ENCODE measurements at places on chromosomes 5 and 9. TPM values are rescaled to one million over a fixed set of nuclear protein-coding genes. Genes with fewer than 3 reads are reported as not detected.

DNA sequence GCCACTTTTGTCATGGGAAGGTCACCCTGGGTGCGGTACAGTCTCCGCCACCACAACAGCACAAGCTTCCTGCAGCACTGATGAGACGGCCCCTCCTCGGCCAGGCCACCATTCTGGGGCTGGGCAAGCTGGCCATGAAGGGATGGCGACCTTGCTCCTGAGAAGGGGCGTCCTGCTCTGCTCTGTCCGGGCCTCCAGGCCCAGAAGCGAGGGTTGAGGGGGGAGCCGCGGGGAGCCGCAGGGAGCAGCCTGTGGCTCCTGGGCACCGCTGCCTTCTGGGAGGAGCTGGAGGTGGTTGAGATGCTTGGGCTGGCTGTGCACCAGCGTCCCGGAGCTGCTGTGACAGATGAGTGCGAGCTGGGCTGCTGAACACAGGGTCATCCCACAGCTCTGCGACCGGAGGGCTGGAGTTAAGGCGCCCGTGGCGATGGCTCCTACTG is 84.3 kb upstream of the RAPGEF1 start:
- H3K27ac ChIP-seq, result no peak overlapping the region
- H3K4me3 ChIP-seq, result no peak overlapping the region
- no peak for DNase-seq

DNA sequence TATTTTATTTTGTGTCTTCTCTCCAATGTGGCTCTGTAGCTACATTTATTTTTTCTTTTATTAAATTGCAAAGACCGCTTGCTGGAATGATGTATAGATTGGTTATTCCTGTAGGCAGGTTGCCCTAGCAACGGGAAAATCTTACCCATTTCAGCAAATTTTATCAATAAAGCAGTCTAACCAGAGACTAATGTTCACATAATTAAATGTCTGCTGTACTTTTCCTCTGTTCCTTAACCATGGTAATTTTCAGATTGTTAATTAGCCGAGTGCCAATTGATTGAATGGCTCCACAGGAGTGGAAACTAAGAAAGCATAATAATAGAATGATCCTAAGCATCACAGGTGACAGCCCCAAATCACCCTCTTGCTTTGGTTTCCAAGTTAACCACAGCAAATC is 134.8 kb downstream of the BASP1 start:
- no peak for DNase-seq
- no peaks in the 10 kb centered on the region for H3K4me1 ChIP-seq
- H3K4me3 ChIP-seq, result no peak overlapping the region
- no peak overlapping the region for H3K27ac ChIP-seq
- H3K27me3 ChIP-seq, result no peaks in the 10 kb centered on the region
- H3K36me3 ChIP-seq, result no peaks in the 10 kb centered on the region

DNA sequence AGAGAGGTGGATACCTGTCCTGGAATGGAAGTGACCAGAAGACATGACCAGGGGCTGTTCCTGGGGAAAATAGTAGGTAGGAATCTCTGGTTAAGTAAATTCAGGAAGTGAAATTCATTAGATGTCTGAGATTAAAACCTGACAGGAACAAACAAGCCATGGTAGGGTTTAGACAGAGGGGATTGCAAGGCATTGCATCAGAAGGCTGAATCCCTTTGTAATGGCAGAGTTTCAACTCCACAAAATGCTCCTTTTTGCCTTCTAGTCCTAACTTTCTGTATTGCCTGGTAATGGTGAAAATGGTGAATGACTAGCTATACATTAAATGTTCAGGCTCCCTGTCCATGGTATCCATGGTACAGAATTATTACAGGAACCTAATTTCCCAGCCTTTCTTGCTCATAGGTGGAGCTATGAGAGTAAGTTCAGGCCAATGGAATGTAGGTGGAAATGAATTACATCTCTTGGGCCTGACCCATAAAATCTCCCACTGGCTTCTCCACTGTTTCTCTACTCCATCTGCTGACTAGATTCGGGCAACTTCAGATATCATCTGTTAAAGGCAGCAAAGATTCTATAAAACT is 113.4 kb upstream of the CNTLN start:
- H3K27me3 ChIP-seq, result no peaks in the 10 kb centered on the region
- no peaks in the 10 kb centered on the region for H3K4me1 ChIP-seq
- no peak overlapping the region for H3K4me3 ChIP-seq
- H3K36me3 ChIP-seq, result no peaks in the 10 kb centered on the region

DNA sequence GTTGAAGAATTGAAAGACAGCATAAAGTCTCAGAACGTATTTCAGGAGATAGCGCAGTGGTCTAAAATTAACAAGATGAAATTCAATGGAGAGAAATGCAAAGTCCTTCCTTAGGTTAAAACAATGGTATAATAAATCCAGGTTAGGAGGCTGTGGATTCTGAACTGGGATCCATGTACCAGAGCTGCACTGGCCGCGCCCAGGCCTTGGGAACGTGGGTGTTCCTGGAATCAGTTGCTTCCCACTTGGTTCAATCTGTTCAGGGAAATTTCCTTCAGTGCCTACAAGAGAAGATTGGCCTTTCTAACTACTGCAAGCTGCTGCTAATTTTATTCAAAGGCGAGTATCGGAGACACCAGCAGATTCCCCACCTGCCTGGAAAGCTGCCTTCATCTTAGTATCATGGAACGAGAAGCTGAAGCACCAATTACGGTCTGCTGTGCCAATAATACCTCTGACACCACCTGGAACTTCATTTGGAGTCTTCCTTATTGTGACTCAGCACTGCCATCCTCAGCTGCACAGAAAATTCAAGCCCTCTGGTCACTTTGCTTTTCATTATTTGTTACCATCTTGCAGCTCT is 14.3 kb upstream of the CTNND2 start:
- no peak overlapping the region for H3K27ac ChIP-seq
- no peaks in the 10 kb centered on the region for H3K36me3 ChIP-seq
- H3K4me1 ChIP-seq, result no peaks in the 10 kb centered on the region
- H3K27me3 ChIP-seq, result no peaks in the 10 kb centered on the region

DNA sequence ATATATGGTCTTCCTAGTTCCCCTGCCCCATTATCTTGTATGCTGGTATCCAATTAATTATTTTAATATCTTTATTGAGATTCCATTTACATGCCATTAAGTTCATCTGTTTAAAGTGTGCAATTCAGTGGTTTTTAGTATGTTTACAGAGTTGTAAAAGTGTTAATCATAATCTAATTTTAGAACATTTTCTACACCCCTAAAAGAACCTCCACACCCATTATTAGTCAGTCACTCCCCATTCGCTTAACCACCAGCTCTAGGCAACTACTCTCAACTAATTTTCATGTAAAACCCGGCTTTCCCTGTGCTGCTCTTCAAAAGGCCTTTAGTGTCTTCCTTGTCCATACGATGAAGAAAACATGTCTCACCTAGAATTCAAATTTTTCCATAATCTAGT is 20.8 kb upstream of the CAVIN4 start:
- H3K27me3 ChIP-seq, result no peaks in the 10 kb centered on the region
- H3K4me1 ChIP-seq, result no peaks in the 10 kb centered on the region
- no peak for DNase-seq
- H3K4me3 ChIP-seq, result no peak overlapping the region
- no peaks in the 10 kb centered on the region for H3K36me3 ChIP-seq

DNA sequence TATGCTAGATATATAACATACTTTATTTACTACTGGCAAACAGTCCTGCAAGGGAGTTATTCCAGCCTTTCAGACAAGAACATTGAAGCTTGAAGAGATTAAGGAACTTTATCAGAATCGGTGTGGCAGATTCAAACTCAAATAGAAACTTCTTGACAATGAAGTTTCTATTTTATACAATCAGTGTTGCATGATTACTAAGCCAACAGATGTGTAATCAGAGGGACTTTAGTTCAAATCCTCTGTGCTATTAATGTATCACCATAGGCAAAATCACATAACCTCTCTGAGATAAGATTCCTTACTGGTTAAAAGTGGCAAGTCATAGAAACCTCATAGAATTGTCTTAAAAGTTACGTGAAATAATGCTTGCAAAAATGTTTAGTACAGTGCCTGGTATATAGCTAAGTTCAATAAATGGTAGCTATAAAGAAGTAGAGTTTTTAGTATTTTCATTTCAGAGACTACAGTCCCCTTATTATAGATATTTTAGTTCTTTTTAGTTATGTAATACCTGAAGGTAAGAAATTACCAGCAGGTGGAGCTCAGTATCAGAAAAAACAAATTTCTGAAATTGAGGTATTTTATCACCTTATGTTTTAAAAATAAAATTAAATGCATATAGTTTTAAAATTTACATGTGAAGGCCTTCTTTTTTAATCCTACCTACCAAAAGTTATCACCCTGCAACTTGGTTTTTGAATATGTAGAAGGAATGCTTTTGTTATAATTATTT is 172.1 kb downstream of the FER start:
- no peaks in the 10 kb centered on the region for H3K4me1 ChIP-seq
- no peaks in the 10 kb centered on the region for H3K36me3 ChIP-seq
- DNase-seq, result peak; percentile 23
- no peak overlapping the region for H3K4me3 ChIP-seq
- H3K27ac ChIP-seq, result no peak overlapping the region
- no peaks in the 10 kb centered on the region for H3K27me3 ChIP-seq

DNA sequence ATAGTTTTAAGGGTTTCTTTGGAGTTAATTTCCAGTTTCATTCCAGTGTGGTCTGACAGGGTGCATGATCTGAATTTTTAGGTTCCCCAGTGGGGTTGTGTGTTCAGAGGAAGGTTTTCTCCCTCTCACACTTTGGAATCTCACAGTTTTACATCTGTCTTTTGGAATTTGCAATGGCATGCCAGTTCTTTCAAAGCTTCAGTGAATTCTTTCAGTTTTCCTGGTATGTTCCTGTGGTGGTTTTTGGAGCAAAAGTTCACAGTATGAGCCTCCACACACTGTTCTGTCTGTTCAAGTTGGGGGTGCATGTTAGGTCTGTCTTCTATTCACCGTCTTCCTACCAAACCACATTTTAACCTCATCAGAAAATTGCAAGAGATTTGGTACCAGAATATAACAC is 624.2 kb downstream of the KCTD16 start:
- H3K27ac ChIP-seq, result no peak overlapping the region
- no peaks in the 10 kb centered on the region for H3K4me1 ChIP-seq
- H3K36me3 ChIP-seq, result no peaks in the 10 kb centered on the region
- H3K27me3 ChIP-seq, result no peaks in the 10 kb centered on the region

- no peak overlapping the region for H3K4me3 ChIP-seq
- H3K27me3 ChIP-seq, result no peaks in the 10 kb centered on the region
These were observed 297.5 kb upstream of the GRIN3A start for GRCh38 chr9:102035929-102036328.

DNA sequence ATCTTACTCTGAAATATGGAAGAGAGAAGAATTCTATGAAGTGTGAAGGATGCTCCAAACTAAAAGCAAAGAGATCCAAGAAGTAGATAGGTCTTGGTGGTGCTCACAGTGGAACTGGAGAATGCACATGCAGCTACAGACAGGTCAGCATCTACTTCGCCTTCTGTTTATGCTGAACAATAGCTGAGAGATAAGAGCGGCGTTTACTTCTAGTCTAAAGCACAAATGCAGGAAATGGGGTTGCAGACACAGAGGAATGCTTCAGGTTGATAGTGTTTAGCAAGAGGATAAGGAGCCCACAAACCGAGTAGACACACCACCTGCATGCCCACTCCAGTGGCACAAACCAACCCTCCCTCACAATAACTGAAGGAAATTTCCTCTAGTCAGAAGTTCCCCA is 180.0 kb upstream of the RGMB start:
- no peak overlapping the region for H3K27ac ChIP-seq
- H3K36me3 ChIP-seq, result no peaks in the 10 kb centered on the region
- H3K27me3 ChIP-seq, result no peaks in the 10 kb centered on the region
- H3K4me3 ChIP-seq, result no peak overlapping the region
- H3K4me1 ChIP-seq, result no peaks in the 10 kb centered on the region
- DNase-seq, result no peak

TLX3 gene
- not detected for total RNA-seq

SELENOP gene
- total RNA-seq, result 0.75 TPM

HTR4 gene
- total RNA-seq, result not detected

All from natural killer cell (primary cell).